ENCODE measurements at places on chromosomes 1 and 21.

DNA sequence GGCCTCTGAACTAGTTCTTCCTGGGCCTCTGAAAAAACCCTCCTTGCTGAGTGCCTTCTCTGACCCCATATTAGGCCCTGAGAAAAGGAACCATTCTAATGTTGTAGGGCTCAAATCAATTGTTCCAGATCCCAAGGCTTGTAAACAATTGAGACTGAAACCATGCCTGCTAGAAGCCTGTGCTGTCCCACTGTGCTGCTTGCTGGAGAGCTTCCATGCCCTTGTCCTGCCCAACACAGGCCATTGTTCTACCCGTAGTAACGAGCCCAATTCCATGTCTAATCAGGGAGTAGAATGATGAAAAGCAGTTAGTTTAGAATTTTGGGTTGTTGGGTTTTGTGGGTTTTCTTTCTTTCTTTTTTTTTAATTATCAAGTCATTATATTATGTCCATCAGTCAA, 47.4 kb downstream of the ZNF281 start:
- no peak for DNase-seq

GRCh38 chr1:54332781-54333585, 73.2 kb downstream of the SSBP3 start:
- DNase-seq = no peak

GRCh38 chr1:22851517-22851916, 121.1 kb downstream of the LACTBL1 start:
- DNase-seq = no peak

DNA sequence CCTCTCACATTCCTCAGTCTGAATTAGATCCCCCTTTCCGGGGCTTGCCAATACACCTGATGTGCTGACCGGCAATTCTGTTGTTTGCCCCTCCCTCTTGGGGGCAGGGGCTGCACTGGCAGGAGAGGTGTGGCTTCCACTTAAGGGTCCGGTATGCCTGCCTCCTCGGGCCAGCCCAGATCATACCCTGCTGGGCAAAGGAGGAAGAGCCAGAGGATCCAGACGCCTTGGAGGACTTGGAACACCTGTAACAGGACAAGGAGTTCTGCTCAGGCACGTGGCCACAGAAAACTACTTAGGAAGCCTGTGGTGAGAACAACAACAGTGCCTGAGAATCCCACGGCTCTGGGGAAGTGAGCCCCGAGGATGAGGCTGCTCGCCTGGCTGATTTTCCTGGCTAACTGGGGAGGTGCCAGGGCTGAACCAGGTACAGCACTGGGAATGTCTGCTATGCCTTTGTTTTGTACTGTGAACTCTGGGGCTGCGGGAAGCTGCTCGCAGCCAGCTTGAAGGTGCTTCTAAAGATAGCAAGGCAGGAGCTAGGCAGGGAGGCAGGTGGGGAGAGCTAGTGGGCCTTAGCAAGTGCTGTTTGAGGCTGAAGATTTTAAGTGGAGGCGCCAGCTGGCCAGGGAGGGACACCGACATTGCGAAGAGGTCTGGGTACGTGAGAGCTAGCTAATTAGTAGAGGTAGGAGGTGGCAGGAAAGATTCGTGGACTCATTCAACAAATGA, at the start of gene SMPDL3B:
SMPDL3B (plus strand) TSS at position 183 of the 732 bp plus-strand sequence; CDS start at position 367, 184 bp downstream.
- no peak for DNase-seq

DNA sequence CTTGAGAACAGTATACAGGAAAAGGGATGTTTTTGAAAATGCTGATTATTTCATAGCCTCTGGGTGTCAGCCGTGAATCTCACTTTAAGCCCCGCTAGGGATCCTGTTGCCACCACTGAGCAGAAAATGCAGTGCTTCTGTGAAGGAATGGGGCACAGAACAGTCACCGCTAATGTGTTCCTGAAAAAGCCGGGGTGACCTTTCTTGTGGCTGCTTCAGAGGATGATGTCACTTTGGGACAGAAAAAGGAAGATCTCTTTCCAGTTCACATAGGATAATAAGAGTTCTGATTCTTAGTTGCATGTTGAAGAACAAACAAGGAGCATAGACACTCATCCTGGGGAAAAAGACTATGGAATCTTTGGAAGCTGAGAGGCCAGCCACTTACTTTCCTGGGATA, 349.6 kb downstream of the DISC1 start:
- DNase-seq = no peak

DNA sequence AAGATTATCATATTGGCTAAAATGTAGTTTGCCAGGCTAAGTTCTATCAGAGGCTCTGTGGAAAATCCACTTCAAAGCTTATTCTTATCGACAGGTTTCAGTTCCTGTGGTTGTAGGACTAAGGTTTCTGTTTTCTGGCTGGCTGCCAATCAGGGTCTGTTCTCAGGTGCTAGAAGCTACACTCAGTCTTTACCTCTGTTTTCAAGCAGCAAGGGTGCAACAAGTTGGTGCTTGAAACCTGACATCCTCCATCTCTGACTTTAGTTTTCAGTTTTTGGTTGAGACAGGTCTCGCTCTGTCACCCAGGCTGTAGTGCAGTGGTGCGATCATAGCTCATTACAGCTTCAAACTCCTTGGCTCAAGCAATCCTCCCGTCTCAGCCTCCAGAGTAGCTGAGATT, 15.3 kb upstream of the TMCO2 start:
- DNase-seq = no peak

GRCh38 chr1:109923131-109923945, 12.7 kb downstream of the CSF1 start:
- no peak for DNase-seq

DNA sequence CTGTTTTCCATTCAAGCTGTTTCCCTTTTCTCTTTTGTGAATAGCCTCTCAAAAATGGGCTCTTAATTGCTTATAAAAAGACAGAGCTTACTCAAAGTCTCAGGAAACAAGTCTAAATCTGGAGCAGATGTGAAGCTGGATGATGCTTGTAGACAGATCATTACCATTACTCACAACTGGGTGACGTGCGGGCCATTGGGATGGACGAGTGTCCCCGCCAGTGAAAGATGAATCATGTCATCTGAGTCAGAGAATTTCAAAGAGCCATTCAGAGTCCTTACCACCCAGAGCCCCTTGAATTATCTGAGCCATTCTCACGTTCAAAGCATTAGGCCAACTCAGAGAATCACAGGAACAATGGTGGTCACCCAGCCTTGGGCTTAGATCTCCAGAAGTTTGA, 134.6 kb downstream of the HUNK start:
- peak; percentile 24 for DNase-seq

DNA sequence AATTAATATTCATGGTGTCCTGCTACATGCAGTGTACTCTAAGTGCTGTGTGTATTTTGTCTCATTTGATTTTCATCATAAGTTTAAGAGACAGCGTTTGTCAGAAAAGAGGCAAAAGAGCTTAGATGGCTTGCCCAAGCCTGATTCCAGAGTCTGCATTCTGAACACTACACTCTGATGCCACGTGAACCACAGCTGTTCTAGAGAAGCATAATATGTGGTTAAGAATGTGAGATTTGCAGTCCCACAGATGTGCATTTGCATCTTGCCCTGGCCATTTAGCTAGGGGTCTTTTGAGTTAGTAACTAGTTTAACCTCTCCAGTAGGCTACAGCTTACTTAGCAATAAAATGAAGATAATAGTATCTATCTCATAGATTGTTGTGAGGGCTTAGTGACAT, 9.2 kb upstream of the GADD45A start:
- DNase-seq = no peak

GRCh38 chr1:33170351-33171274, 11.2 kb downstream of the TRIM62 start:
- no peak for DNase-seq

GRCh38 chr1:168170564-168171508, 7.9 kb upstream of the TIPRL start:
- no peak for DNase-seq

- no peak for DNase-seq
These were observed 27.2 kb upstream of the CAPZB start for GRCh38 chr1:19512545-19512944.

DNA sequence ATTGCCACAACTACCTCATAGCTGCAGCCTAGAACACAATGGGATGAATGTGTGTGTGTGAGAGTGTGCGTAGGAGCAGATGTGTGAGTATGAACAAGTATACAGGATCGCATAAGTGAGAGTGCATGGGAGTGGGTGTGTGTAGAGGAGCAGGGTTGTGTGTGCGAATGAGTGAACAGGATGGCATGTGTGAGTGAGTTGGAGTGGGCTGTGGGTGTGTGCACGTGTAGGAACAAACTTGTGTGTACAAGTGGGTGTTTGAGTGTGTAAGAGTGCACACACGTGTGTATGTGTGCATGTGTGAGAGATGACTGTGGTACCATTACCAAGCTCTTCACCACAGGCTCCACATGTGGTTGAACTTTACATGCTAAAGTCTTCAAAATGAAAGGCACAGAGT, 175.4 kb upstream of the EDN2 start:
- no peak for DNase-seq

GRCh38 chr1:36652011-36652410, 169.3 kb upstream of the CSF3R start:
- DNase-seq = no peak

- DNase-seq = no peak
These were observed 12.4 kb downstream of the SKI start for GRCh38 chr1:2240270-2241156.

DNA sequence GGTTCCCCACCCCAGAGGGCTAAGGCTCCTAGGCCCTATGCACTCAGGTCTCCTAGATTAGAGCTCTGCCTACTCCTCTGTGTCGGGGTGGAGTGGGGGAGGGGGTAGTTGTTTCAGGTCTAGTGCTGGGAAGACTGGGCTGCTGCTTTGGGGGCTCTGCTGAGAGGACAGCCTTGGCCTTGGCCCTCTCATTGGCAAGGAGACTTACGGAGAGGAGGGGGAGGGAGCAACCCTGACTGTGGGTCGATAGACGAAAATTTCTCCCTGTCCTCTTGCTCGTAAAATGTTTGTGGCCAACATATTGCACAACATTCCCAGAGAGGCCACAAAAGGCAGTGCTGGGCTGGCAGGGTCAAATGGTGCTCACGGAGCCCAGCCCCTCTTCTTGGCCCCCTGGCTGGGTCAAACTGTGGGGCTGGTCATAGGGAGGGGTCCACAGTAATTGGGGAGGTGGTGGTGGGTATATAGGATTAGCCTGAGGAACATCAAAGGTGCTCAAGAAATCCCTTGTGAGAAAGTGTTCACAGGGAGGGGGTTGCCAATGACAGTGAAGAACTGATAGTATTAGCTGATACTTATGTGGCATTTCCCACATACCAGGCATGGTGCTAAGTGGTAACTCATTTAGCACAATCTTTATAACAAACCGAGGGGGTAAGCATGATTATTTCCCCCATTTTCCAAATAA, 8.5 kb upstream of the DMBX1 start:
- no peak for DNase-seq

GRCh38 chr1:53127546-53127945, 14.9 kb downstream of the SLC1A7 start:
- no peak for DNase-seq

- DNase-seq = no peak
These were observed 40.6 kb upstream of the CLIC4 start for GRCh38 chr1:24704411-24705259.

DNA sequence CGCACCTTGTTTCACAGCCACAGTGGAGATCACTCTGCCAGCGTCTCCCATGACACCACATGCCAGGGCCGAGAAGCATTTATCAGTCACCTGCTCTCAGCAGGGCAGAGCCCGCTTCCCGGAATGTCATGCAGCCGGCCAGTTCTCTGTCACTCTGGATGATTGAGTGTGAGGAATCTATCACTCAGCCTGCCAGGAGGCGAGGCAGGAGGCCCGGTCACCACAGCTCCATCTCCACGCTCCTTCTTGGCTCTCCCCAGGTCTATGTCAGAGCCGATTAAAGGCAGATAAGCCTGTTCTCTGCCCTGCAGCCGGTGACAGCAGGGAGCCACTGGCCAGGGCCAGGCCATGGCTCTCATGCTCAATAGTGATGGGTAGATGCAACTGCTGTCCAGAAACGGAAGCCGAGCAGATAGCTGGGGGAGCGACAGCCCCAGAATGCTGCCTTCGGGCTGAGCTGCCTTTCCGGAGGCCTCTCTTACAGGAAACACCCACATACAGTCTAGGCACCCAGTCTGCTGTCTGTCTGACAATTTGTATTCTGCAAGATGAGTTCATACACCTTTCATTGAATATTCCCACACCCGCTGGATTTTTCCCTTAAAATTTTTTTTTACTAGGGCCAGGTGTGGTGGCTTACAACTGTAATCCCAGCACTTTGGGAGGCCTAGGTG, 64.1 kb downstream of the ACTL8 start:
- no peak for DNase-seq

DNA sequence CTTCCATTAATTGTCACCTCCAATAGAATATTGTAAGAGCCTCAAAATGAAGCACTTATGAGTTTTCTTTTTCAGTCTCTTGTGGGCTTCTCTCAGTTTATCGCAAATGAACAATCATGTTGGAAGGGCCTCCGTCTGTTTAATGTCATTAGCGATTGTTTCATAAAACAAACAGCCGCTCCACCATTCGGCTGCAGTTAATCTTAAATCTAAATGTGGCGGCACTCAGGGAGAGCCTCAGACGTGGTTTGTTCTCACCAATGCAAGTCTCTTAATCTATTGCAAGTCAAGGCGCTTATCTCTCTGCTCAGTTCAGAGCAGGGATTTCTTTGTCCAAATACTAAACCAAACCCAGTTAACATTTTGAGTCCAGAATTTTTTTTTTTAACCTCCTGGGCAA, 34.9 kb upstream of the ESRRG start:
- no peak for DNase-seq

- DNase-seq = no peak
These were observed 20.3 kb downstream of the PADI6 start for GRCh38 chr1:17392199-17392740.
